DND-41 (cell line): ENCODE measurements at places on chromosomes 6 and 20.
A peak's percentile ranks its signal among the peaks of the same experiment; 100 is the strongest.

DNA sequence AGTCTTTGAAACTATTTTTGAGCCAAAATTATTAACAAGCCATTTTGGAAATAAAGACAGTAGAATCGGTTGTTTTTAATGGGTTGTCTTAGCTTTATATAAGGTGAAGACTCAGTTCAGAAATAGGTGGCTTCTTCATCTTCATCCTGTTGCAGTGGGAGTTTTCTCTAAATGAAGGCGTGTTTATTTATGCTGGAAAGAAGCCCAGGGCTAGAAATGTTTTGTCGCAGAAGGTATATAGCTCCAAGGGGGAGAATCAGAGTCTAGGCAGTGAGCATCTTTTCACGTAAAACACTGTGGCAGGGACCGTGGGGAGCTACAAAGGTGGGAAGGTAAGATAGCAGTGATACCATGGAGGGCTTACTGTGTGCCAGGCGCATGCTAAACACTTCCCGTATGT lies 34.3 kb downstream of the FARS2 start:
- H3K4me3 ChIP-seq, result no peak overlapping the region
- H3K27ac ChIP-seq, result no peak overlapping the region
- no peak for DNase-seq
- H3K4me1 ChIP-seq, result no peaks in the 10 kb centered on the region
- no peaks in the 10 kb centered on the region for H3K27me3 ChIP-seq

- no peaks in the 10 kb centered on the region for H3K4me1 ChIP-seq
- H3K27me3 ChIP-seq, result no peaks in the 10 kb centered on the region
- no peak overlapping the region for H3K27ac ChIP-seq
- H3K36me3 ChIP-seq, result no peaks in the 10 kb centered on the region
- H3K4me3 ChIP-seq, result no peak overlapping the region
These were observed 49.7 kb downstream of the DAAM2 start for GRCh38 chr6:39841923-39842322.

GRCh38 chr6:46104209-46104608 lies 25.6 kb upstream of the ENPP4 start:
- no peaks in the 10 kb centered on the region for H3K4me1 ChIP-seq
- no peaks in the 10 kb centered on the region for H3K36me3 ChIP-seq
- H3K27ac ChIP-seq, result no peak overlapping the region
- H3K4me3 ChIP-seq, result no peak overlapping the region
- no peak for DNase-seq

DNA sequence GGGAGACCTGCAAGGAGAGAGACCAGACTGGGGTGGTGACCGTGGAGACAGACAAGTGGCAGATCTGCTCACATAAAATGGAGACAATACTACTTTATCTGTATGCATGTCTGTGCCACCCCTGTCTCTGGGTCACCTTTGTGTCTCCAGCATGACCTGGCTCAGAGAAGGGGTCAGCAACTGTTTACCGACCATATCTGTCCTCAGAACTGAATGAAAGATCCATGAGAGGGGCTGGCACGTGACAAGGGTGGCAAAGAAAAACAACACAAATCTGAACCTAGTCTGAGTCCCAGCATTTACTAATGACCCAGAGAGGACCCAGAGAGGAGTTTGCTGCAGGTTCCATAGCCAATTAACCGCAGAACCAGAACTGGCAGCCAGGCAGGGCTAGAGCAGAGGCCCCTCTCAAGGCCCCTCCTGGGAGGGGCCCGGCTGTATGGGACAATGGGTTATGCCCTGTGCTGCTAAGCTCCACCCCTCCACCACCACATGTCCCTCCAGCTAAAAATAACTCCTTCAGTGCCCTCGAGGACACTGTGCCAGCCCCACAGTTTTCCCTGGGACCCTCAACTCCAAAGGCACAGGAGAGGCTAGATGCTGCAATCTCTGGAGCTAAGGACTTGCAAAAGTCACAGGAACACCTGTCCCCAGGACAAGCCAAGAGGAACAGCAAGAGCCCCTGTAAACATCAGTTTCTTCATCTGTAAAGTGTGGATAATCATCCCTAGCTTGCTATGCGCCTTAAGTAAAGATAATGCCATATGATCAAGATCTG lies 2.2 kb downstream of the AHCY start:
- DNase-seq, result no peak
- peaks cover 29% of the 10 kb centered on the region for H3K4me1 ChIP-seq
- H3K27ac ChIP-seq, result peak overlapping the region; percentile 89
- H3K27me3 ChIP-seq, result no peaks in the 10 kb centered on the region
- peaks cover 24% of the 10 kb centered on the region; the same call in 1 of the 2 replicates for H3K36me3 ChIP-seq

- H3K4me1 ChIP-seq, result no peaks in the 10 kb centered on the region
These were observed 168.5 kb downstream of the DHX35 start for GRCh38 chr20:39130627-39131026.

- H3K36me3 ChIP-seq, result no peaks in the 10 kb centered on the region
- no peaks in the 10 kb centered on the region for H3K4me1 ChIP-seq
- H3K27ac ChIP-seq, result no peak overlapping the region
These were observed 28.4 kb downstream of the CHMP4B start for GRCh38 chr20:33839591-33839990.

GRCh38 chr20:41361757-41362747 lies 4.6 kb downstream of the EMILIN3 start:
- DNase-seq, result no peak
- H3K4me1 ChIP-seq, result no peaks in the 10 kb centered on the region
- no peak overlapping the region for H3K27ac ChIP-seq
- no peak overlapping the region for H3K4me3 ChIP-seq

- H3K27ac ChIP-seq, result no peak within 1 kb of the TSS
- no peak within 1 kb of the TSS for H3K4me3 ChIP-seq
- no peak for DNase-seq
- no peaks in the 10 kb centered on the region for H3K36me3 ChIP-seq
These were observed at the start of gene FAXC for GRCh38 chr6:99349171-99350141. Gene FAXC, minus strand, starts transcription at chr6:99349674. Its CDS starts 302 bp downstream, at chr6:99349372.

DNA sequence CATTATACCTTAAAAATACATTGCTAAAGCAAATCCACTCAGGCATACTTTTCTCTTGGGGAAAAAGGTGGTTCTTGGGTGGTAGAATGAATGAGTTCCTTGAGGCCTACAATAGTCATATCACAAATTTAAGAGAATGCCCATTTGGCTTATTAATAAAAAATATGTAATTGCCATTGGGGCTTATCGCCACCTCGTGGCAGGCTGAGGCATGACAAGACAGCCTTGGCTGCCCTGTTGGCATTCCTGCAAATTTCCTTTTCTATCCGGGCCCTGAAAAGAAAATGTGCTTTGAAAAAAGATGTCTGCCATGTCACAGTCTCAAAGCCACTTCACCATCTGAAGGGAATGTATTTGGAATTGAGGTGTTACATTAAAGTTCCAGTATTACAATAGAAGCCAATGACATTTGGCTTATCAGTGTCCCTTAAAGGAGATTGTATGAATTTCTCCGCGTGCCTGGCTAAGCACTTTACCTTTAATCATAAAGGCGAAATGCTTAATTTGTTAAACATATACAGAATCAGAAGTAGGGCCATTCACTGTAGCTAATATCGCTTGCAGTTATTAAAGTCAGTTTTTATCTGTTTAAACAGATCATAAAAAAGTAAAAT lies 188.3 kb upstream of the ZFP64 start:
- no peak overlapping the region for H3K27ac ChIP-seq
- H3K27me3 ChIP-seq, result peaks cover 4% of the 10 kb centered on the region
- H3K36me3 ChIP-seq, result no peaks in the 10 kb centered on the region

DNA sequence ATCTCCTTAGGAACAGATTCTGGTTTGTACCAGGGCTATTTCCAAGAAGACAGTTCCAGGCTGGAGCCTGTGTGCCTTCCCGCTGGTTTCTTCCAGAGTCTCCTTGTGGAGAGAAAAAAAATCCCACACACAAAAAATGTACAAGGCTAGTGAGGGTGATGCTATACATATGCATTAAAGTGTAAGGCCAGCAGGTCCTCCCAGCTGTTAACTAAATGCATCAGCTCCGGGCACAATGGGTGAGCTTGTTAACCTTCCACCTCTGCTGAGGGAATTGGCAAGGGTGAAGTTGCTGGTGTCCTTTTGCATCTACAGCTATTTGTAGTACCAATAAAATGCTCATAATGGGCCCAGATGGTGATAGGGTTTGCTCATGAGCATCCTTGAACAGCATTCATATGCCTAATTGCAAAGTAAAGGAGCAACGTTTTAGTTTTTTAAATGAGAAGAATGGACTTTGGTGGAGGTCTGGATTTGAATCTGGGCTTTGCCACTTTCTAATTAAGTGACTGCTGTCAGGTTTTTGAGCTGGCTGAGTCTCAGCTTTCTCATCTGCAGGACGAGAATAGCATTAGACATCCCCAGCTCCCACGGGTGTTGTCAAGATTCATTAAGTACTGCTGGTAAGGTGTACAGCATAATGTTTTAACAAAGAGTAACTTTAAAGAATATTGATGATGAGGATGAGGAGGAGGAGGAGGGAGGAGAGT lies 361.8 kb downstream of the QKI start:
- no peak for DNase-seq
- H3K4me1 ChIP-seq, result no peaks in the 10 kb centered on the region
- H3K27me3 ChIP-seq, result no peaks in the 10 kb centered on the region
- H3K4me3 ChIP-seq, result no peak overlapping the region
- H3K36me3 ChIP-seq, result no peaks in the 10 kb centered on the region

- no peak overlapping the region for H3K4me3 ChIP-seq
- no peaks in the 10 kb centered on the region for H3K27me3 ChIP-seq
- no peaks in the 10 kb centered on the region for H3K36me3 ChIP-seq
- no peak overlapping the region for H3K27ac ChIP-seq
- peak; percentile 36 for DNase-seq
- H3K4me1 ChIP-seq, result peaks cover 3% of the 10 kb centered on the region; the same call in 1 of the 2 replicates
These were observed 18.3 kb downstream of the CAPN11 start for GRCh38 chr6:44176762-44177509.

- H3K27ac ChIP-seq, result peak overlapping the region; percentile 95
- H3K27me3 ChIP-seq, result no peaks in the 10 kb centered on the region
- H3K4me1 ChIP-seq, result peaks cover 57% of the 10 kb centered on the region
- H3K4me3 ChIP-seq, result no peak overlapping the region
- H3K36me3 ChIP-seq, result peaks cover 36% of the 10 kb centered on the region
These were observed 71.9 kb downstream of the NOL4L start for GRCh38 chr20:32513031-32513866.

DNA sequence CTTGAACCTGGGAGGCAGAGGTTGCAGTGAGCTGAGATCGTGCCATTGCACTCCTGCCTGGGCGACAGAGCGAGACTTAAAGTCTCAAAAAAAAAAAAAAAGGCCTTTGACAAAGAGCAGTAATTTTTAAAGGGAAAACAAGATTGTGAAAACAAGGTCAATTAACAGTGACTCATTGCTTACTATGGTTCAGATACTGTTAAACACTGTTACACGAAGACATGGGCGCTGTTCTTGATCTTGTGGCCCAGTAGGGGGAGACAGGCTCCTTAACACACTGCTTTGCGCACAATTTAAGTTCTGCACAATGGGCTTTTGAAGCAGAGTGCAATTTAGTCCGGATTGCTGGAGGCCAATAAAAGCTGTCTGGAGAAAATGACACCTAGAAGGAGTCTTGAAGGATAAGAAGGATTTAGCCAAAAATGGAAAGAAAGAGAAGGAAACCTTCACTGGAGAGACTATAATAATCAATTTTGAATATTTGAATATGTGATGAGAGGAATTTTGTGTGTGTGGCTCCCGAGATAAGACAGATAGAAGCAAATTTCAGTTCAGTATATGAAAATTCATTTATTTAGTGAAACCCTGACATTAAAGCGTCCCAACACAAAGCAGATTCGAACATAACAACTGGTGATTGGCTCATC lies 6.0 kb upstream of the LATS1 start:
- H3K36me3 ChIP-seq, result peaks cover 60% of the 10 kb centered on the region
- H3K27ac ChIP-seq, result no peak overlapping the region
- no peak overlapping the region for H3K4me3 ChIP-seq
- H3K27me3 ChIP-seq, result no peaks in the 10 kb centered on the region
- DNase-seq, result peak; percentile 50

- no peak overlapping the region for H3K4me3 ChIP-seq
- no peaks in the 10 kb centered on the region for H3K4me1 ChIP-seq
- DNase-seq, result no peak
- no peaks in the 10 kb centered on the region for H3K27me3 ChIP-seq
- no peaks in the 10 kb centered on the region for H3K36me3 ChIP-seq
- H3K27ac ChIP-seq, result no peak overlapping the region
These were observed 493 bp downstream of the CRYBG1 start for GRCh38 chr6:106360989-106361430.

DNA sequence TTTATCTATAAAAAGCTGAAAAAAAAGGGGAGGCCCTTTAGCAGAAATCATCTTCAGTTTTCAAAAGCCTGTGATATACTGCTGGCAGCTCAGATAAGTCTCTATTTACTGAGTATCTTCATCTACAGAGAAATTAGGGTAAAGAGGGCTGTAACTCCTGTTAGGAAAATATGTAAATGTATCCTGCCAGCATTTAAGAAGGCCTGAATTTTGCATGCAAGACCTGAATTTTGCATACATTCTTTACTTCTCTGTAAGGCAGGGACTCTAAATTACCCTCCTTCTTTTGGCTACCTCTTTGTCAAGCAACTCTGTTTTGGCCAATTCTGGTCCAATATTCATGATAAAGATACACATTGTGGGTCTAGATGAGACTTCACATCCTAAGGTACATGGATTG lies 150.6 kb upstream of the SPACA1 start:
- no peaks in the 10 kb centered on the region for H3K4me1 ChIP-seq
- H3K4me3 ChIP-seq, result no peak overlapping the region
- H3K27ac ChIP-seq, result no peak overlapping the region

DNA sequence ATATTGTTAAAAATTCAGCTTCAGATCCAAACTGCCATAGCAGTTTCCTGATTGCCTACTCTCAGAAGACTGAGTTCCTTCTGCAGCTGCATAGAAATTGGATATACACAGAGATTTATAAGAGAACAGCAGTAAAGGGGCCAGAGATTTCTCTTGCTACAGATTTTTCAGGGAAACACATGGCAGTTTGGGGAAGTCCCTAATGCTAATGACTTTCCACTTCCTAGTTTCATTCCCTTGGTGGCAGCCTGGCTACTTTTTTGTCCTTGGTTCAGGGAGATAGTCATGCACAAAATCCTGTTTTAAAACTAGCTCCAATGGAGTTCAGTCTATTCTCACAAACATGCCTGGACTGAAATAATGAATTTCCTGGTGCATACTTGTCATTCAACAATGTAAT lies 125.3 kb upstream of the PLCB4 start:
- H3K36me3 ChIP-seq, result no peaks in the 10 kb centered on the region
- no peak overlapping the region for H3K27ac ChIP-seq
- no peak overlapping the region for H3K4me3 ChIP-seq
- DNase-seq, result no peak
- no peaks in the 10 kb centered on the region for H3K4me1 ChIP-seq

DNA sequence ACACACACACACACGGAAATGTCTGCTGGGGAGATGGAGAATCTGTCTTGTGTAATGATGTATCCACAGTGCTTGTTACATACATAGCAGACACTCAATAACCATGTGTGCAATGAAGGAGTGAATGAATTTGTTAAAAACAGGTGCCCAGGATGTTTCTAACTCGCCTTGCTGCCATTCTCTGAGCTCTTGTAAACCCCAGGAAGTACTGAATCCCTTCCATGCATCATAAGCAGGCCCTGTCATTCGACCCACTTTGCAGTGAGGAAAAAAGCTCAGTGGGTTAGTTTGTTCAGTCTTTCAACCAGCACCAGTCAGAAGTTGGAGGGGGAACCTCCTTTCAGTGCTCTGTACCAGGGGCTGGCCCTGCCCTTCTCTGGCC lies 1.4 kb upstream of the KCNK5 start:
- H3K4me1 ChIP-seq, result no peaks in the 10 kb centered on the region
- peaks cover 30% of the 10 kb centered on the region for H3K27me3 ChIP-seq
- H3K27ac ChIP-seq, result no peak overlapping the region

GRCh38 chr20:61690993-61691838 lies 374.5 kb downstream of the TAF4 start:
- no peak for DNase-seq
- H3K27ac ChIP-seq, result no peak overlapping the region
- H3K4me3 ChIP-seq, result no peak overlapping the region
